ENCODE measurements at places on chromosomes 6 and 20.

DNA sequence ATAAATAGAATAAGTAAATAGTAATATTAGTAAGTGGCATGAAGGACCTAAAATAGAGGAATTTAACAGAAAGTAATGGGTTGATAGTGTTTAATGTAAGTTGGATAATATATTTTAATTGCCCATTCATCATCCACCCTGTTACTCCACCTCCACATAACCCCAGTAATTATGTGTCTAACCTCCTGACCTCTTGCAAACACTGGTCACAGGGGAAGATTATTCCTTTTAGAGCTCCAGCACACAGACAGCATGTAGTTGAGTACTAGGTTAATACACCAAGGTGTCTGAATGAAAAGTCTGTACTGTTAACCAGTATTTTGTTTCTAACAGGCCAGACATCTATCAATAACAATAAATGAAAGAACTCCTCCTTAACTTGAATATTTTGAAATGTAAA lies 92.4 kb upstream of the EYS start:
- no peak for DNase-seq

DNA sequence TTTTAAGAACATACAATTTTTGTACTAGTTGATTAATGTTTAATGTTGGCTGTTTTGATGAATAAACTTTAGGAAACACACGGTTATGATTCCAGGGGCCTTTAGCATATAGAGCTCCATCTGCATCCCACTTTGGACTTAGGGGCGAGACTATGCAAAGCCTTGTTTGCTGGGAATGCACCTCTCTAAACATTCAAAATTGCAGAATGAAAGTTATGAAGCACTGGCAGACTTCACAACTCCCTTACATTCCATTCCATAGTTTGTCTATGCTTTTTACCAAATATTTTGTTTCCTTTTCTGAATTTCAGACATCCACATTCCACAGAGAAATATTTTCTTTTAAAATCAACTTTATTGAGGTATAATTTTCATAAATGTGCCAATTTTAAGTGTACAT lies 10.3 kb upstream of the TCP11 start:
- DNase-seq = no peak

- DNase-seq = no peak
Observed at GRCh38 chr6:84193114-84193708, 34.2 kb downstream of the CEP162 start.

DNA sequence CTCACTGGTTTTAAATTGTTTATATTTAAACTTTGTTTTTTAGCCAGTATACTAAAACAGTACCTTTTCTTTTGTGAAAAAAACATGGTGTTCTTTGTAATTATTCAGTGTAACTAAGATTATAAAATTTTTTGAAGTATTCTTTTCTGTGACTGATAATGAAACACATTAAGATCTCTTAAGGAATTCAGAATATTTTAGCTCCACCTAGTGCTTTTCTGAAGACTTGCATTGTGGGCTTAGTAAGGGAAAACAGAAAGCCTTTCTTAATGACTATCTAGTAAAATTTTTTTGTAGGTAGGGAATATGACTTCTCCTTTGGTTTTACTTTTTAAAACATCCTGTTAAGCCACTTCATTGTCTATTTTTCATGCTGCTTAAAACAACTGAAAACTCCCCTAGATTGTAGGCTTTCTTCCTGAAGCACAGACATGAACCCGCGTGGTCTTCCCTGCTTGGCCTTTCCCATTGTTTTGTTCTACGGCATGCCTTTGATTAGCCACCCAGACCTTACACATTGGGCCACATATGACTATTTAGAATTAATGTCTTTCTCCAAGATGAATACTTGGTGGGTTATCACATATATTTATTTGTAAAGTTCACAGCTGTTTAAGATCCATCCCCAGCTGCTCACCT lies 72.1 kb downstream of the AFDN start:
- DNase-seq = no peak

GRCh38 chr20:51083447-51083846 lies 60.5 kb upstream of the KCNG1 start:
- no peak for DNase-seq

DNA sequence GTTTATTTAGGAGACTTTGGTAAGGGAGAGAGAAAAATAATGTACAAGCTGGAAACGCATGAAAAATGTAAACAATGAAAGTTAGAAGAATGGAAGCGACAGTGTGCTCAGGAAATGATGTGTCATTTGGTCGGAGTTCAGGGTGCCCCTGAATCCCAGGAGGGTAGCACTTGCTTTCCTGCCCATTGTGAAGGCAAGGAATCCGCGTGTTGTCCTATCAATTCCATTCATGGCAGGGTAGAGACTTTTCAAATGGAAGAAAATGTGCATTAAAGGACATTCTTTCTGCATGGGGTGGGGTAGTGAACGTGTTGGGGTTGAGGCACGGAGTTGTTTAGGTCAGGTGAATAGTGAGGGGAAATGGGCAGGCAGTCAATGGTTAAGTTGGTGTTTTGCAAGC lies 33.7 kb downstream of the GCNT2 start:
- DNase-seq = no peak

- DNase-seq = no peak
Observed at GRCh38 chr6:167089243-167090142, 33.4 kb upstream of the CCR6 start.

DNA sequence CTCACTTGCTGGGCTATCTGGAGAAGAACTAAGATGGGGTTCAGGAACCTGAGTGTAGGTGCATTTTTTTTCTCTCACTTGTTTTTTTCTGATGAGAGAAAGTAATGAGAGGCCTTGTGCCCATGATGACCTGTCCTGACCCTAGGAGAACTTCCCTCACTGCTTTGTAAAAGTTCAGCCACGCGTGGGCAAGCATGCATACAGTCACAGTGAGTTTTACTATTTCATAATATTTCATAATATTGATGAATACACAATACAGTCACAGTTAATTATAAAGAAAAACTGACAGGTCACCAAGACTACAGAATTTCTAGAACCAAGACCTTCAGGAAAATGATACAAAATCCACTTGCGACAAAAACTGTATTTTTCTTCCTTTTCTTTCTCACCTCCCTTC lies 111.8 kb downstream of the MAP7 start:
- DNase-seq = no peak

DNA sequence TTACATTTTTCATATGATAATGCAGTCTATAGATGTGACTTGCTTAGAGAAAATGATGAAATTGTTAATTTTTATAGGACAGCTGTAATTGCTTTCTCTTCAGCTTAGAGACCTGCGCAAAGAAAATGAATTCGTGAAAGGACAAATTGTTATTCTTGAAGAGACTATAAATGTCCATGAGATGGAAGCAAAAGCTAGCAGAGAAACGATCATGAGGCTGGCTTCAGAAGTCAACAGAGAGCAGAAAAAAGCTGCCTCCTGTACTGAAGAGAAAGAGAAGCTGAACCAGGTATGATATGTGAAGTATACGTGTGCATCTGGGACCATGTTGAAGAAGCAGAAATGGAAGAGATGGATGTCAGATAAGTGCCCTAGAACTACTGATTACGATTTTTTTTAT lies 54.4 kb downstream of the CCDC170 start:
- no peak for DNase-seq

- no peak for DNase-seq
Observed at GRCh38 chr20:4956200-4956810, 45.0 kb downstream of the SLC23A2 start.

GRCh38 chr20:37741570-37741969 lies 47.7 kb downstream of the CTNNBL1 start:
- no peak for DNase-seq

DNA sequence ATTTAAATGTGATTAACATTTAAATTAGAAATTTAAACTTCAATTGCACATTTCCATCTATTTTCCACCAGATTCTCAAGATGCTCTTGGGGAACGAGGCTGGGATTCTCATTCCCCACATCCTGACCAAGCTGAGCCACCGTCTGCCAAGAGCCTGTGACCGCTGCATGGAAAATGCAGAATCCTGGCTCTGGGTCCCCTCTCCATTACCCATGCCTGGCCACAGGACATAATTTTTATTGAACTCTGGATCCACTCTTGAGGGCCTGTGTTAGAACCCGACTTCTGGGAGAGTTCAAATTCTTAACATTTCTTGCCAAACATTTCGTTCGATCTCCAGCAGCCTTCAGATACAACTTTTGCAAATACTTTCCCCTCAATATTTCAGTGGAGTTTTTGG lies 201.6 kb upstream of the SNX9 start:
- no peak for DNase-seq

DNA sequence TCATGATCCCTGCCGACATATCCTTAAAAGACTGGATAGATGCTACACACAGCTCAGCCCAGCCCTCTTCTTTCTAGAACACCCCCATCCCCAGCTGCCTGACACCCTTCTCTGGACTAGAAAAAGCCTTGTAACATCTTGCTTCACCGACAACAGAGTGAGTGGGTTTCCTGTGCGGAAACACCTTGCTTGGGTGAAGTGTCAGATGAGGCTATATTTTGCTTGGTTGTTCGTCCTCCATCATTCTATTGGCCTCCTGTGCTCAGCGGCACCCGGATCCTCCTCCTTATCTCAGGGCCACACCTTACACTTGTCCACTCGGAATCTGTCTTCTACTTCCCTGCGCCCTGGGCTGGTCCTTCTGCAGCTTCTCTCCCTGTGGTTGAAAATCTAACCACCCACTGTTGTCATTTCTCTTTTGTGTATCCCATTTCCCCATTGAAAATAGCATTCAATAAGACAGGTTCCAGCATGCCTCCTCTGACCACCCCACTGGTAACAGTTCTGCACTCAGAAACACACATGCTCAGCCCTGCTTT lies 101.3 kb upstream of the MLN start:
- DNase-seq = no peak

DNA sequence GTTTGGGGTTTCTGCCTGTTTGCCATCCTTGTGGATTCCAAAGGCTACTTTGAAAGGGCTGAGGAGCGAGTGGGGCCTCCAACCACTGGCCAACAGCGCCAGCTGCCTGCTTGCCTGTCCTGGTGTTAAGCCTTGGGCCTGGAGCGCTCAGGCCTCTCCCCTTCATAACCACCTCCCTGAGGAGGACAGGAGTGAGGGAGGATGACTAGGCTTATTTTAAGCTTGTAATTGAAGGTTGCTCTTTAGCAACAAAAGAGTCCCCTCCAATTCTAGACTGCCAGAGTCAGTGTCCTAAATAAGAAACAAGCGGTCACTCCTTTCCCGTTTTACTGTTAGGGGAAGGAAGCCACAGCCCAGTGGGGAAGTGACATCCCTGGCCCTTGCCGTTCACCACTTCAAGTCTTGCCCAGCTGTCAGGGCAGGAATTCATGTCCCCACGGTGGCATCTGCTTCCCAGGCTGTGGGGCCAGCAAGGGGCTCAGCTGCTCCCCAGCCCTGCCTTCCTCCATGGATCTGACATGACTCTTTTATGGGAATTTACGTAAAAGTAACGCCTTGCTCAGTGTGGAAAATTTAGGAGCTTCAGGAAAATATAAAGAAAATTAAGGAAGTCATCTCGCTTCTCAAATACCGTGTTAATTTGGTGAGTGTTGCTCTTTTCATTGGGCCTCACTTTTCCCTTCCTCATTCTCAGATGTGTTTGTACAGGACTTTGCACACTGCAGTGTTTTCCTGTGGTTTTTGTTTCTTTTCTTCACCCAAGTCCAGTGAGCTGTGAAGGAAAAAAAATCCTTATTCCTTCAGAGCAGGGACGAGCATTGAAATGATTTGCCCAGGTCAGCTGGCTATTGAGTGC lies 57.8 kb downstream of the SSR1 start:
- DNase-seq = no peak

- no peak for DNase-seq
Observed at GRCh38 chr6:167240034-167240541, 51.0 kb upstream of the UNC93A start.

GRCh38 chr20:37207171-37207570 lies 27.8 kb upstream of the MROH8 start:
- no peak for DNase-seq

- peak; percentile 48 for DNase-seq
Observed at GRCh38 chr6:79947191-79948186, at the start of gene ELOVL4. Gene ELOVL4 (minus strand): TSS chr6:79947553. CDS start chr6:79947279, 274 bp downstream.

GRCh38 chr20:16916165-16916564 lies 168.0 kb downstream of the OTOR start:
- DNase-seq = no peak

Measured in NCI-H524 treated with DMSO at 0.1 percent for 48 hours (cell line).